Astrocyte (in vitro differentiated cells and primary cell): ENCODE measurements at places on chromosomes 16 and 17. TPM values are rescaled to one million over a fixed set of nuclear protein-coding genes. Genes with fewer than 3 reads are reported as not detected.

The TP53TG3E gene
- total RNA-seq = not detected in 2 replicates

The KRTAP4-9 gene
- not detected in 2 replicates for total RNA-seq

The PHF12 gene
- total RNA-seq = 41.6 and 46.7 TPM in 2 replicates

The CEMP1 gene
- not detected in 2 replicates for total RNA-seq

The NUFIP2 gene
- 73.7 and 79.8 TPM in 2 replicates for total RNA-seq

The KANSL1 gene
- 97.1 and 99.8 TPM in 2 replicates for total RNA-seq

The CCDC102A gene
- 7.8 and 8.8 TPM in 2 replicates for total RNA-seq

The RGS11 gene
- 2.7 and 2.8 TPM in 2 replicates for total RNA-seq

The HSPB9 gene
- not detected in 2 replicates for total RNA-seq

The CX3CL1 gene
- 9.6 and 12.1 TPM in 2 replicates for total RNA-seq

The KRTAP4-3 gene
- not detected in 2 replicates for total RNA-seq

The TBX4 gene
- total RNA-seq = 0.14 TPM in 1 of 2 replicates, not detected in the other

The SLFN11 gene
- 0.25 and 0.75 TPM in 2 replicates for total RNA-seq

The MARVELD3 gene
- total RNA-seq = 0.89 and 1.4 TPM in 2 replicates

The GAST gene
- not detected in 2 replicates for total RNA-seq

The KRTAP2-3 gene
- 3.8 and 7.1 TPM in 2 replicates for total RNA-seq

The ST6GALNAC1 gene
- not detected in 2 replicates for total RNA-seq

The HS3ST3B1 gene
- total RNA-seq = 8.7 and 8.9 TPM in 2 replicates

The DNAH9 gene
- total RNA-seq = not detected in 2 replicates

The GNG13 gene
- not detected in 2 replicates for total RNA-seq

The HSD11B2 gene
- total RNA-seq = 0.14 TPM in 1 of 2 replicates, not detected in the other

The WNT9B gene
- total RNA-seq = 0.48 and 0.84 TPM in 2 replicates

The ABCA9 gene
- total RNA-seq = 0.16 TPM in 1 of 2 replicates, not detected in the other

The ACE gene
- 0.87 and 1.0 TPM in 2 replicates for total RNA-seq

The ACSM2A gene
- 0.14 TPM in 1 of 2 replicates, not detected in the other for total RNA-seq

The YPEL3 gene
- total RNA-seq = 20.5 and 25.2 TPM in 2 replicates
